Upper lobe of right lung (tissue), 1 donor: ENCODE measurements at places on chromosomes 16 and 17.

- no peak for DNase-seq
Measured at GRCh38 chr17:47310186-47310733, 13.5 kb upstream of the EFCAB13 start.

GRCh38 chr17:69654981-69655855 lies 240.7 kb downstream of the MAP2K6 start:
- no peak for DNase-seq

- peak; percentile 73 for DNase-seq
Measured at GRCh38 chr17:44354582-44355561, 8.8 kb downstream of the FAM171A2 start.

DNA sequence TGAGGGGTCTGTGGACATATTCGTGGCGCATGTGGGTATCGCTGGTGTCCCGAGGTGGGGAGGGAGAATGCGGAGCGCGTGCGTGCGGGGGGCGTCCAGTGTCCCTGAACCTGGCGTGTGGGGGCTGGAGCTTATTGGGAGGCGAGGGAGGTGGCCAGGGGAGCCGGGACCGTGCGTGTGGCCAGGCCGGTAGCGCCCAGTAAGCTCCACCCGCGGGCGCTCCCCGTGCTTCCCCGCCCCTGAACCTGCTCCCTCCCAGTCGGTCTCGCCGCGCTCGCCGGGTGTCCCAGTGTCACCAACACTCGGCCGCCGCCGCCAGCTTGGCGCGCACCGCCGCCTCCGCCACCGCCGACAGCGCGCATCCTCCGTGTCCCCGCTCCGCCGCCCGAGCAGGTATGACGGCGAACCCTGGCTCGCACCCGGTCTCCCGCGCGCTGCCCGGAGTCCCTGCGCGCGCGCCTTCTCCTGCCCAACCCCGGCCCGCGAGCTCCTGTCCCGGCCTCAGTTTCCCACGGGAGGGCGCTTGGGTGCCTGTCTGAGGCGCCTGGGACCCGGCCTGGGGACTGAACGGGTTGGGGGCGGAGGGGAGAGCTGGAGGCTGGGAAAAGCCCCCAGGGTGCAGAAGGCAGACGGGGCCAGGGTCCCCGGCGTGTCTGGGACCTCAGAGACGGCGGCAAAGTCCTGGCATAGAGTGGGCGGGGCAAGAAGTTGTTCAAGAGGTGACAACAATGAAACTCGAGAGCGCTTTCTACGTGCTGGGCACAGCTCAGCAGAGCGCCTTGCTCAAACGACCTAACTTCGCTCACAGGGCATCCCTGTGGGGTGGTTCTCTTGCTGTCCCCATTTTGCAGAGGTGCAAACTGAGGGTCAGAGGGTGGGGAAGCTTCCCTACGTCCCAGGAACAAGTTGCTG lies at the start of gene SCNN1B:
Gene SCNN1B (plus strand): TSS at position 258 of the 912 bp plus-strand sequence. CDS start 46,298 bp downstream, outside the sequence.
- DNase-seq: peak; percentile 82

DNA sequence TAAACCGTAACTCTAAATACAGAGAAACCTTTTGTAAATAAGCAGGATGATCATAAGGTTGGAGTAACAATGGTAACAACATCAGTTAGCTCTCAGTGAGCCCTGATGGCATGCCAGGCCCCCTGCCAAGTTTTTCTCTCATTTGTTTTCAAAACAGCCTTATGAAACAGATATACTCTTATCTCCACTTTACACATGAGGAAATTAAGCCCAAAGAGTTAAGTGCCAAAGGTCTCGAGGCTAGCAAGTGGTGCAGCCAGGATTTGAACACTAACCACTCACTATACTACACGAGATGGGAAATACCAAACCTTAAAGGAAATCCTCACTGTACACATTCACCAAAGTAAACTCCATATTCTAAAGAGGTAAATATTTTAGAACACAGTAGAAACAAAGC lies 15.0 kb downstream of the USP31 start:
- no peak for DNase-seq

DNA sequence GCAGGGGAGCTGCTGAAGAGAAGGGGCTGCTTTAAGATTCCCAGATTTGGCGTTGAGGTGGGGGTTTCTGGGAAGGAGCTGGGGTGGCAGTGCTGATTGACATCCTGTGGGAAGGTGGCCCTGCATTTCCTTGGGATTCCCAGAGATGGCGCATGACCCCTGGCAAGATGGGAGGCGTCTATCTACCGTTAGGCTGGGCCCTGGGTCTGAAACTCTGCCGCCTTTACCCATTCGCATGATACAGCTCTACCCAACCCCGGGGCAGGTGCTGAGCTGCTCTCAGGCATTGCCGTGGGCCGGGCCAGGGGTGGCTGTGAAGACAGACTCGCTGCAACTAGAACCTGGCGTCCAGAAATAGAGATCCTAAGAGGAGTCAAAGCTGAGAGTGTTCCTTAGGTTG lies 9.9 kb upstream of the MVD start:
- no peak for DNase-seq

GRCh38 chr16:65064131-65064530 lies 57.7 kb downstream of the CDH11 start:
- DNase-seq: no peak

DNA sequence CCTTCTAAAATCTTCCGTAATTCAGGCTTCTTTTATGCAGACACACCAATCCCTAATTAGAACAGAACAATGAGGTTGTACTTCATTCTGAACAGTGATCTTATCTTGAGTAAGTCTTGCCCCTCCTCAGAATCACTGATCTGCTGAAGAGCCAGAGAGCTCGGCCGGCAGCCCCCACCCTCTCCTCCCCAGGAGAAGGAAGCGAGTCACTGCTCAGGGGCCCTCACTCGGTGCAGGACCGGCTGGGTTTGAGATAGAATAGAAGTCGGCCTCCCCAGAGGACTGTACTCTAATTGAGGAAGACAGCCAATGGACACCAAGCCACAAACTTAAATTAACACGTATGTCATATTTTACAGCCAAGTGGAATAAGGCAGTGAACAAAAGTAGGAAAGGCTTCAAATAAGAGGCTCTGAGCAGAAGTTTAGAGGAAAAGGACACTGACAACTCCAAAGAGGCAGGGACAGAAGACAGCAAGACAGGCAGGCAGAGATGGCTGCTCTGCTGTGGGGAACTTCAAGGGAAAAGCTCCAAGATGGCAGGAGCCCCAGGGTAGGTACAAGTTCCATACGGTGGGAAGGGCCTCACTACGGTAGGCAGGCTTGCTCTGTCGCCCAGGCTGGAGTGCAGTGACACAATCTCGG lies 18.6 kb downstream of the CREBBP start:
- DNase-seq: no peak

GRCh38 chr17:19249681-19250080 lies 12.5 kb downstream of the EPN2 start:
- no peak for DNase-seq

DNA sequence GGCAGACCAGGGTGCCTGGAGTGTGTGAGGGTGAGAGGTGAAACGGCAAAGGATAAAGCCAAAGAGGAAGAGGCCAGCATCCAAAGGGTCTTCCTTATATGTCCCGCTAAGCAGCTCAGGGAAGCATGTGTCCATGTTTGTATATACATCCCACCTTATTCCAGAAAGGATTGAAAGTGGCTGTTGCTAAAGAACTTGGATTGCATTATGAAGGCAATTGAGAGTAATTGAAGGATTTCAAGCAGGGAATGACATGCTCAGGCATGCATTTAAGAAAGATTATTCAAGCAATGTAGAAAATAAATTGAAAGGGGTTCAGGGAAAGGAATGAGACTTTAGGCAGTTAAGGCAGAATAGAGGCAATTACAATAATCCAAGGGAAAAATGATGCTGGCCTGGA lies 237.6 kb upstream of the SOX9 start:
- no peak for DNase-seq

DNA sequence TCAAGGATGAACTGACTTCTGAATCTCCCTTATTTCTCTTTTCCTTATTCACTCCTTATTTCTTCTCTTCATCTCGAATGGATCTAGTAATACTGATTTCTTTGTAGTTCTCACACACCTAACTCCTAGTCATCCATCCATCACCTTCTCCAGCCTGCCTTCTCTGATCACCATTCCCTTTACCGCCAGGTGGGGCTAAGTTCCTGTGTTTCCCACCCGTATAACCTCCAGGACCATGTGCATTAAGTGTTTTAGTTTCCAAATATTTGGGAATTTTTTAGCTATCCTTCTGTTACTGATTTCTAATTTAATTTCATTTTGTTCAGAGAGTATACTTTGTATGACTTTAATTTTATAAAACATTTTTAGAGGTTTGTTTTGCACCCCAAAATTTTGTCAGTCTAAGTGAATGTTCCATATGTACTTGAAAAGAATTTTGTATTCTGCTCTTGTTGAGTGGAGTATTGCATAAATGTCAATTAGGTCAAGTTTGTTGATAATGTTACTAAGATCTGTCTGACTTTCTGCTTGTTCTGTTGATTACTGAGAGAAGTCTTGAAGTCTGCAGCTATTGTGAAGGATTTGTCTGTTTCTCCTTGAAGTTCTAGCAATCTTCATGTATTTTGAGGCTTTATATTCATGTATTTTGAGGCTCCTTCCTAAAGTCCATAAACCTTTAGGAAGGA lies 8.8 kb downstream of the BPTF start:
- DNase-seq: no peak

GRCh38 chr17:1732833-1733321 lies 8.4 kb downstream of the WDR81 start:
- no peak for DNase-seq

- DNase-seq: no peak
Measured at GRCh38 chr16:24745791-24746190, 16.3 kb downstream of the TNRC6A start.

- no peak for DNase-seq
Measured at GRCh38 chr17:74803971-74804370, 27.8 kb upstream of the NAT9 start.

DNA sequence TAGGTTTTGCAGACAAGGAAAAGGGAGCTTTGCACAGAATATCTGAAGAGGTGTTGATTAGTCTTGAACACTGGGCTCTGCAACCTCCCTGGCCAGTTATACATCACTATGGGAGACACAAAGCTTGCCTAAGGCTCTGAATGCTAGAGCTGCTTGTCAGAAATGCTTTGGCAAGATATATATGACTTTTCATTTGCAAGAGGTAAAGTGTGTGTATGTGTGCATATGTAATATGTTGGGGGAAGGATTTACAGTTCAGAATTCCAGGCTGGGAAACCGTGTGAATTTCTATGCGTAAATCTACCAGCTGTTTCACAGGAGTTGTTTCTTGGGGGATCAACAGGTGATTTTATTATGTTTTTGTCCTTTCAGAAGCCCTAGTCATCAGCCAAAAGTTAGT lies 350.9 kb downstream of the TMEM114 start:
- no peak for DNase-seq

DNA sequence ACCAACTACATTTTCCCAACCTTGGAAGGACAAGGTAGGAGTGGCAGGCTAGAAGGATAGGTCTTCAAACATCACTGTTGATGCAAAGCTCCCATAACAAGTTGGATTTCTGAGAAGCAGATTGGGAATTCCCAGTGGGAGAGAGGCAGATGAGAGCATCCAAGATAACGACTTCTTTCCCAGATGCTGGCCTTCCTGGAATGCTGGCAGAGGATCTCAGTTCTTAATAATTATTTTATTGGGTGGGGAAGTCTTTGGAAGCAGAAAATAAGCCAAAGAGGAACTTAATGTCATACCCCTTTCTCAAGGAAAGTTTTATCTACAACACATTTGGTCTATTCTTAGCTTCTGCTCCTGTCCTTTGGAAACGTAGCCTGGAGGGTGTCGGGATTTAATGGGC lies 64.5 kb downstream of the MPRIP start:
- no peak for DNase-seq

DNA sequence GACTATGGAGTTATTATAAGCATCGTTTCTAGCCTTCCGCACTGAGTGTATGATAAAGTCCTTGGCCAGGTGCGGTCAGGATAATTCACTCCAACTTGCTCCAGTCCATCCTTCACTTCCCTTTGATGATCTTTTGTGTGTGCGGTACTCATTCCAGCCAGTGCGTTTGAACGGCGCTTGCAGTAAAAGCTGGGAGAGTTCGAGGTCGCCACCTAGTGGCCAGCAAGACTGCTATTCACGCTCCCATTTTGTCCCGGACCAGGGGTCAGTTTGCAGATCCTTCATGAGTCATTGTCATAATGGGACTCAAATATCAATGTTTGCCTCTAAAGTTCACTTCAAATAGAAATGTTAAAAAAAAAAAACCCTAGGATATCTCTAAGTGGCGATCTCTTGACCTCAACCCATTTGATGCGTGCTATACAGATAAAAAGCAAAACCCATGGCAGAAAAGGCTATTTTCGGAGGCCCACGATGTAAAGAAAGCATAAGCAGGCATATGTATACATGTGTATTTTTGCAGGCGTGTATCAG lies 417.1 kb downstream of the TMEM114 start:
- DNase-seq: peak; percentile 77

- no peak for DNase-seq
Measured at GRCh38 chr16:11354407-11354732, 9.1 kb downstream of the RMI2 start.

GRCh38 chr16:22668318-22668717 lies 145.6 kb upstream of the HS3ST2 start:
- DNase-seq: no peak

DNA sequence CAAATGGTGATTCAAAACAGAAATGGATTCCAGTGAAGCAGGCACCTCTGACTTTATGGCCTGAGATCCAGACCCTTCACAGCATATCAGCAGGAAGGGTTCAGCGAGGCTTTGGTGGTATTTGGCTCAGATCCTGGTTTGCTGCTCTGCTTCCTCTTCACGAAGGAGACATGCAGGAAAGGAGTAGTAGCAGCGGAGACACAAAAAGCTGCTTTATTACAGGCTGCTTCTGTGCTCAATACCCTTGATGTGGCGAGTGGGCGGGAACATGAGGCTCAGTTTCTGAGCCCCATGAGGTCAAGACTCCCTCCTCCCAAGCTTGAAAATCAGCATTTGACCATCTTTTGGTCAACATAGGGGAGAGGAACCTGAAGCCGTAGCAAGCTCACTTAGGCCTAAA lies 213.3 kb upstream of the AXIN2 start:
- DNase-seq: no peak

GRCh38 chr17:7423679-7424078 lies 1.7 kb upstream of the SPEM2 start:
- no peak for DNase-seq

- DNase-seq: no peak
Measured at GRCh38 chr16:12988071-12988470, 86.7 kb downstream of the SHISA9 start.

DNA sequence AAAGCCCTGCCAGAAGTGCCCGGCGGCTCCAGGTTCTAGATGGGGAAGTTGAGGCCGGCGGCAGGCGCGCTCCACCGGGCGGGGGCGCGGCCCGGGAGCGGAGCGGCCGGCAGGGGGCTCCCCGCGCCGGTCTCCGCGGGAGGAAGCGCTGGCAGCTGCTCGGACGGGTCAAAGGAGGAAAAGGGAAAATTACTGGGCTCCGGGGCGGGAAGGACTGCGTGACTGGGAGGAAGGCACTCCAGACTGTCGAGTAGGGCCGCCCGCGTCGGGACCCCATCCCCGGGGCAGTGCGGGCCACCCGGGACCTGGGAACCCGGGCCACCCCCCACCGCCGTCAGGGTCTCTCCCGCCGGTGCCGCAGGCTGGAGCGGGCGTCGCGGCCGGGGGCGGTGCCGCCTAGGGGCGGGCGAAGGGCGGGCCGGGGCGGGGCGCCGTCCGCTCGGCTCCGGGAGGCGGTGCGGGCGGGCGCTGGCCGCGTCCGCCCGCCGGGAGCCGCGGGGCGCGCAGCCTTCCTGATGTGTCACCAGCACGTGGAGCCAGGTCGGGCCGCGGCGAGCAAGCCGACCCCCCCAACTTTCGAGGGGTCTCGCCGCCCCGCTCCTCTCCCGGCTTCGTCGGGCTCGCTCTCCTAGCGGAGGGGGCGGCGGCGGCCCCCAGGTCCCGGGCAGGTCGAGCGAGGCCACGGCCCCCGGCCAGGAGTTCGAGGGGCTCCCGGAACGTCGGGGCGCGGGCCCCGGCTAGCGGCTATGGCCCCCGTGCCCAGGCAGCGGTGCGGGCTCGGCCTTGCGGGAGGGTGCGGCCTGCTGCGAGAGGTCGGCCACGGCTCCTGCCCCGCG lies 167.5 kb downstream of the RAB11FIP4 start:
- peak; percentile 90 for DNase-seq

- no peak for DNase-seq
Measured at GRCh38 chr16:52657924-52658323, 111.0 kb upstream of the TOX3 start.
